ENCODE measurements at places on chromosomes 11 and 22.

GRCh38 chr22:30947816-30948454 lies 20.6 kb downstream of the MORC2 start:
- DNase-seq, result peak; percentile 59

- DNase-seq, result no peak
These were observed 65.6 kb upstream of the OR5AK2 start for GRCh38 chr11:56923116-56923515.

- DNase-seq, result peak; percentile 80
These were observed 11.6 kb upstream of the RNH1 start for GRCh38 chr11:518463-519202.

- DNase-seq, result no peak
These were observed 66.9 kb downstream of the ARFGAP2 start for GRCh38 chr11:47109727-47110246.

- no peak for DNase-seq
These were observed 1.7 kb upstream of the TMPRSS6 start for GRCh38 chr22:37111156-37111717.

DNA sequence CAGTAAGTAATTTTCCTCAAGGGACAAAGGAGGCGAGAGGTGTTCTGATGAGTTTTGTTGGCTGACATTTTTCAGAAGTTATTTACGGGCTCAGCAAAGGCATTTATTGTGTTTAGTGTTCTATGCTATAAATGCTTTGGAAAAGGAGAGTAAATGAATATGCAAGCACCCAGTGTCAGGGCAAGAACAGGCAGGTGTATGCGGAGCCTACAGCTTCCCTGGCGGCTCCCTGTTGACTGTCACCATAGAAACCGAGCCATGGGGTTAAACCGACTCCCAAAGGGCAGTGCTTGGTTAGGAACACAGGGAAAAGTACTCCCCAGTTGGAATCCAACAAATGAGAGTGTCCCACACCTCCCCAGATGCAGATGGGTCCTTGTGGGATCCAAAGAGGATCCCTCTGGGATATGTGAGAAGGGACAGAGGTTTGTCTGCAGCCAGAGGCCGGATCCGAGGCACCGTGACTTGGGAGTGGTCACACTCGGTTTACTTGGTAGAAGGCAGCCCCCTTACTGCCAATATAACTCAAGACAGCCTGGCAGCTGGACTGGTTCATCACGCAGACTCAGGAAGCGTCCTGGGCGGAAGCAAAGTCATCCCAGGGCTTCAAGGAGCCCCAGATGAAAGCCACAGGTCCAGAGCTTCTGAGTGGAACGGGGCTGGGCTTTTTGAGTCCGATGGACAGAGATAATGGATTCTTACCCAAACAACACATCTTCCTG lies 329.7 kb downstream of the CTTN start:
- DNase-seq, result no peak

GRCh38 chr11:61422226-61422625 lies 7.5 kb downstream of the CPSF7 start:
- no peak for DNase-seq

- no peak for DNase-seq
These were observed 29.3 kb downstream of the TUG1 start for GRCh38 chr22:30998329-30998728.

DNA sequence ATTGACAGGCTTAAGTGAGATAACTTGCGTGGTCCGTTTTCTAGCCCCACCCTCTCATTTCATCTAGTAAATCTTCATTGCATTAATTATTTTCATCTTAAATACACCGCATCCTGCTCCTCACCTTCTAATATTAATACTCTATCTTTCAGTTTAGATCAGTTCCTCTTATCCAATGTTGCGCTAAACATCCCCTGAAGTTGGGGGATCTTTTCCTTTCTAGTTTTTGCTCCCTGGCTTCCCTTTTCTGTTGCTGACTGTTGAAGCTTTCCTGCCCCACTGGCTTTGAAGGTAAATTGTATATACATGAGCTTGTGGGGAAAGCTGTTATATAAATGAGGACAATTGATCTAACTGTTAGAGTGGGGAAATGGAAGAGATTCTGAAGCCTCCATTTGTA lies 7.2 kb downstream of the CAT start:
- DNase-seq, result no peak

DNA sequence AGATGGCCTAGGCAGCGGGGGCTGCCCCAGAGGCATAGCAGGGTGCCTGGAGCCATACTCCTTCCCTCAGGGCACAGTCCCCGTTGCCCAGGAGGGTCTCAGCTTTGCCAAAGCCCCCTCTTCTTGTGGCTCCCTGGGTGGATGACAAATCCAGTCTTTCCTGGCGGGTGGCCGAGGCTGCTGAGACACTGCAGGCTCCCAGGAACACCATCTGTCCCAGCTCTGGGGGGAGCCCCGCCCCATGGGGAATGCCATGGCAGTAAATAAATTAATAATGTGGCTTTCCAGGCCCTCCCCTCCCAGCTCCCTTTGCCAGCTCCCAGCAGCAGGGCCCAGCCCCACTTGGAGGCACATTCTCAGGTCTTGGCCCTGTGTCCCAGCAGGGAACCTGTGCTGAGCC lies 45.0 kb downstream of the PDE2A start:
- DNase-seq, result no peak

- DNase-seq, result no peak
These were observed 60.0 kb downstream of the MYEOV start for GRCh38 chr11:69353696-69354544.

GRCh38 chr22:46012881-46013281 lies 35.9 kb upstream of the WNT7B start:
- DNase-seq, result no peak
